ENCODE measurements at places on chromosomes 16 and 17.

DNA sequence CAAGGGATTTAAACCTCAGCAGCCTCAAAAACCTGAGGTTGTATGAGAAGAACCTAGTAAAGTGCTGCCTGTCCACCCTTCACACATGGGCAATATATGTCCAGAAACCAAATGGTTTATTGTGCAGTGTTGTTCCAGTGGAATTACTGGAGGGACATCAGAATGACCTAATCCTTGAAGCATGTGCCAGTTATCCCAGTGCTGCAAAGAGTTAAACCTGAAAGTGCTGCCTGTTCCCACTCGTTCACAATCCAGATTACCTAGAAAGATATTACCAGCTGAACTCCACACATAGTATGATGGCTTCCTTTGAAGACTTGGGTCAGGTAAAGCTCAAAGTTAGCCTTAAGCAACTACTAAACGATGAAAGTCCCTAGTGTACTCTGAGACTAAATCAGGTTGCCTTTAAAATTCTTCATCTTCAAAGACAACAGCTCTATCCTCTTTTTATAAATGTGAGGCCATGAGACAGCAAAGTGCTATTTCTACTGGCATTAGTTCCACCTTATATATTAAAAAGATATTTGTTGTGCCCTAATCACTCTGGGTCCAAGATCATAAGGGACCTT, 133.1 kb downstream of the SNX11 start:
- no peak for DNase-seq

GRCh38 chr17:57138956-57139576, 54.0 kb downstream of the AKAP1 start:
- no peak for DNase-seq

DNA sequence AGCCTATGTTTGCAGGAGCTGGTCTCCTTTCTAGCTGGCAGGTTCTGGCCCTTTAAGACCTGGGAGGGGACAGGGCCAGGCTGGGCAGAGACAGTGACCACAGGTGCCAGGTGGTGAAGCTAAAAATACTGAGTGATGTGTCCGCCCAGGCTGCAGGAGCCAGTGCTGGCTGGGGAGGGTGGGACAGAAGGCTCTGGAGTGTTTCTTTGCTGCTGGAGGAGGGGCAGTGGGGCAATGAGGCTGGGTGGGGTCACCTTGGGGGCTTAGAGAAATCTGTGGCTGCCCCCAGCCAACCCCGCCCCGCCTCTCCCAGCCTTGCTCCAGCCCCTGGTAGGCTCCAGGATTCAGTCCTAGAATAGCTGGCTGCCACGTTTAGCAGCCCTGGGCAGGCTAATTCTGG, 30.4 kb upstream of the SBK1 start:
- DNase-seq: no peak

DNA sequence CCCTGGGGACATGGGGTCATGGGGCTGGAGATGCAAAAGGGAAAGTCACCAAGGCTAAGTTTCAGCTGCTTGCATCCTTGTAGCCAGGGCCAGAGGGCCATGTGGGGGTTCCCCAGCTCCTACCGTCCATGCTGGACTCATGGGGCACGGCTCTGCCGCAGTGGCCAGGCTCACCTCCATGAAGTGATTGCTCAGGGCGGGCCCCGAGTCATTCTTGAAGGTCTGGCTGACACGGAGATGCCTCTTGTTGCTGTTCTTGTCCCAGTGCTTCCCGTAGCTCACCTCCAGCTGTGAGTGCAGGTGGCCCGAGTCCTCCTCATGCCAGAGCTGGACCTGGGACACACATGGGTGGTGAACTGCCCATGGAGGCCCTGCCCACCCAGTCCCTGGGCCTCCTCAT, 114.5 kb downstream of the RMI2 start:
- no peak for DNase-seq

- DNase-seq: no peak
Measured at GRCh38 chr16:17454162-17454730, 16.5 kb downstream of the XYLT1 start.

DNA sequence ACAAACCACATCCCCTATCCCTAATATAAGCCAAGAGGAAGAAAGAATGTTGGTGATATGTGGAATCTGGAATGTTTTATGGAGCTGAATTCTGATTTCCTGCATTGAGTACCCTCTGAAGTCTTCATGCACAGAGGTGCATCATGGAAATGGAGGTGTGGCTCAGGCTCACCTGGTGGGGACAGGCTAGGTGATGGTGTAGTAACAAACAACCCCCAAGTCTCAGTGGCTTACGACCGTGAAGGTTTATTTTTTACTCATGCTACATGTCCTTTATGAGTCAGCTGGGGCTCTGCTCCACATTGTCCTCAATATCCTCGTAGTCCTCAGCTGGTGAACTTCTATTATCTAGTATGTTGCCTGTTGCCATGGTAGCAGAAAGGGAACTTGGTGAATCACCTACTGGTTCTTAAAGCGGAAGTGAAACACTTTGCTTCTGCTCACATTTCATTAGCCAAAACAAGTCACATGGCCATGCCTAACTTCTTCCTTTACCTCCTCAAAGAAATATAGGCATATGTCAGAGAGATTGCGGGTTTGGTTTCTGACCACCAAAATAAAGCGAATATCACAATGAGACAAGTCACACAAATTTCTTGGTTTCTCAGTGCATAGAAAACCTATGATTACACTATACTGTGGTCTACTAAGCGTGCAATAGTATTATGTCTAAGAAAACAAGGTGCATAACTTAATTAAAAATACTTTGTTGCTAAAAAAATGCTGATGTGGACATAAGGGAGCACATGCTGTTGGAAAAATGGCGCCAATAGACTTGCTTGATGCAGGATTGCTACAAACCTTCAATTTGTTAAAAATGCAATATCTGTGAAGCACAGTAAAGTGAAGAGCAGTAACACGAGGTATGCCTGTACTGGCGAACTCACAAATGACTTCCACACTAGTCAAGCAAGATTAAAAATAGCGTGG, at the start of gene PMFBP1:
PMFBP1 (minus strand) TSS at position 51 of the 930 bp plus-strand sequence. CDS start 947 bp downstream, outside the sequence.
- peak; percentile 59 for DNase-seq

- no peak for DNase-seq
Measured at GRCh38 chr17:29140631-29141513, 39.3 kb downstream of the MYO18A start.

DNA sequence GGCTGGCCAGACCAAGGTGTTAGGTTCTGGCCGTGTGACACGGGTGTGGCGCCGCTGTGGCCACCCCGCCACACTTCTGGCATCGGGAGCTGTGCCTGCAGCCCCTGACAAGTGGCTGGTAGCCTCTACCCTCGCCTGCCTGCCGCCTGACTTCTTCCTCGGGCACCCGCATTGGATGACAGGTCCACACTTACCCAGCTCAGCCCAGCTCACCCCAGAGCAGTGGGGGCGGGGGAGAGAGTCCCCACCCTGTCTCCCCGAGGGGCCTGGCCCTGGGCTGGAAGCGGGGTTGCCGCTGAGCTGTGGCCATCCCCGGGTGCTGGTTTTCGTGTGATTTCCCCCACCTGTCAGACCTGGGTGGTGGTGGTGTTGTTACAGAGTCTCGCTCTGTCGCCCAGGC, 53.9 kb upstream of the ACSF3 start:
- DNase-seq: no peak

DNA sequence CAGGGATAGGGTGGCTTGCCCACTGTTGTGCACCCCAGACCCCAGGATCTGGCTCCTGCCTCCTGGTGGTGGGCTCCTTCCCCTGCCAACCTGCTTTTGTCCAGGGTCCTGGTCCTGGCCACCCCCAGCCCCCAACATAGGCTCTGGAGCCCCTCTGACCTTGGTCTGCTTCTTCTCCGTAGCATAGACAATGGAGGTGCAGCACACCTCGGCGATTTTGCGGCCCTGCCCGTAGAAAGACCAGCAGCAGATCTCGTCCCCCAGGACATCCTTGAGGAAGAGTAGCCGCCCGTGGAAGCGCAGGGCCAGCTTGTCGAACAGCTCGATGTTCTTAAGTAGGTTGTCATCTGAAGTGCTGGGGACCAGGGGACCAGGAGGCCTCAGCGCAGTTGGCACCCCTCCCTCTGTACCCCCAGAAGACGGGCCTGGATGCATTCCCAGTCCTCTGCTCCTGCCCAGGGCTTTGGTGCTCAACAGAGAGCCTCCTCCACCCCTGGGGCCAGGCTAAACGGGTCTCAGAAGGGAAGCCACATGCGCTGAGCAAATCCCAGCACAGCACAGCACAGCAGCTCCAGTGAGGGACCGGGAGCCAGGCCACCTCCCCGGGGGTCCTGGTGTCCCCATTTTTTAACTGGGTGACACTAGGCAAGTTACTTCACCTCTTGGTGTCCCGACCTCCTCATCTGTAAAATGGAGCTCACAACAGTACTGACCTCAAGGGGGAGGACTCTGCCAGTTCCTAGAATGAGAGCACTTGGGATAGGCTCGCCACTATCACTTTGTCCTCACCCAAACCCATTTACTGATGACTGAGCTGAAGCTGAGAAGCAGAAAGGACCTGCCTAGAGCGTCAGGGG, 10.8 kb downstream of the ASPHD1 start:
- no peak for DNase-seq

DNA sequence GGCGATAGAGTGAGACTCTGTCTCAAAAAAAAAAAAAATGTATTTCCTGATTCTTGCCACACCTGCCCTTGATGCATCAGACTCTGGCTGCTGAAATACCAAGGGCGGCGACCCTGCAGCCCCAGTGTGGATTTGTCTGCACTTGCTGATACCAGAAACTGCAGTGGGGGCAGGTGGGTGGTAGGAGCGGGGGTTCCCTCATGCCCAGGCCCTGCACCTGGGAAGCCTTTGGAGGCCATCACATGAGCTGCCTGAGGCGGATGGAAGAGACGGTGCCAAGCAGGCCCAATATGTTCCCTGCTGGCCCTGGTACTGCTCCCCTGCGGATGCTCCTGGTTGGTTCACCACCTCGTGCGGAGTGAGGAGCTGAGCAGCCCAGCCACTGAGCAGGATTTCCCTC, 50.6 kb downstream of the MARF1 start:
- no peak for DNase-seq

DNA sequence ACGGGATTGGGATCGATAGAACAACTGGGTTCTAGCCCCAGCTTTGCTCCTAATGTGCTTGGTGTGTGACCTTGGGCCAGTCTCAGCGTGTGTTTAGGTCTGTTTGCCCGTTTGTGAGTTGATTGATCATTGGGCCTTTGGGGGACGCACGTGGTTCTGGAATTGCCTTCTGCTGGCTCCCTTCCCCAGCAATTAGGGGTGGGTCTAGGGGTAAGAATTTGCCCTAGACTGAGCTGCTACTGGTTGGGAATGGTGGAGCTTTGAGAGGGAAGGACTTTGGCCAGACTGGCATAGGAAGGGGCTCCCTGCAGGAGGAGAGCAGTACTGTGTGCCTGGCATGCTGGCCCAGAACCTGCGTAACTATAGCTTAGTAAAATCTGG, 1.5 kb downstream of the SPNS2 start:
- DNase-seq: no peak

- DNase-seq: peak; percentile 77
Measured at GRCh38 chr17:75250009-75250471, 11.4 kb downstream of the GGA3 start.

- no peak for DNase-seq
Measured at GRCh38 chr16:88473666-88474534, 20.8 kb downstream of the ZFPM1 start.

DNA sequence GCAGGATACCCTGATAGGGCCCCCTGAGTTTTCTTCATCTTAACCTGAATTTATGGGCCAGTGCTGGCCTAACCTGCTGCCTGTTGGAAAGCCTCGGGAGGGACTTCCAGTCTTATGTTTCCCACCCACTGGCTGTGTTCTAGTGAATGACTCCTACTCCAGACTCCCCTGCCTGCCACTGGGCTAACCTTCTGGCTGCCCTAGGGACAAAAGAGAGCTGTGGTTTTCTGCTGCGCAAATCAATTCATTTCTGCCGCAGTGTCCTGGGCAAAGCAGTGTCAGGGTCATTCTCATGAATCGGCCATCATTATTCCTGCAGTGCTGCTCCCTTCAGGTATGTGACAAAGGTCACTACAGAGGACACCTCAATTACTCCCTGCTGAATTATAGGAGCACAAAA, 386.2 kb downstream of the UTP18 start:
- no peak for DNase-seq

GRCh38 chr17:29124925-29125273, 55.3 kb downstream of the MYO18A start:
- DNase-seq: no peak

DNA sequence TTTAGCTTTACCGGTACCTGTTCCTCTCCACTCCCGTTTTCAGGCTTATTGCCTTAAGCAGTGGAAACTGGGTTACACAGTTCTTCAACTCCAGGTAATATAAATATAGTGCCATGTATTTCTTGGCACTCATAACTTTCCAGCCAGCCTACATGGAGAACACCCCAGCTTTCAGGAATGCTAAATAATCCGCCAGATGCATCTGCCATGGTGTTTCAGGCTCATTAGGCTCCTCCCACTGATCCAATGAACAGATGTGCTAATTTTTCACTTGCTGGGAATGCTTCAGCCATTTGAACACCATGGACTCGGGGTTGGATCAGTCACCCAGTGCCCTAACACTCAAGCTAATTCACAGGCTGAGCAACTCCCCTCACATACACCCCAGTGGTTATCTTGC, 4.6 kb downstream of the ANKFN1 start:
- no peak for DNase-seq

GRCh38 chr17:44795928-44796327, 34.2 kb downstream of the GJC1 start:
- DNase-seq: no peak

GRCh38 chr17:11952610-11953009, 44.7 kb downstream of the ZNF18 start:
- no peak for DNase-seq

DNA sequence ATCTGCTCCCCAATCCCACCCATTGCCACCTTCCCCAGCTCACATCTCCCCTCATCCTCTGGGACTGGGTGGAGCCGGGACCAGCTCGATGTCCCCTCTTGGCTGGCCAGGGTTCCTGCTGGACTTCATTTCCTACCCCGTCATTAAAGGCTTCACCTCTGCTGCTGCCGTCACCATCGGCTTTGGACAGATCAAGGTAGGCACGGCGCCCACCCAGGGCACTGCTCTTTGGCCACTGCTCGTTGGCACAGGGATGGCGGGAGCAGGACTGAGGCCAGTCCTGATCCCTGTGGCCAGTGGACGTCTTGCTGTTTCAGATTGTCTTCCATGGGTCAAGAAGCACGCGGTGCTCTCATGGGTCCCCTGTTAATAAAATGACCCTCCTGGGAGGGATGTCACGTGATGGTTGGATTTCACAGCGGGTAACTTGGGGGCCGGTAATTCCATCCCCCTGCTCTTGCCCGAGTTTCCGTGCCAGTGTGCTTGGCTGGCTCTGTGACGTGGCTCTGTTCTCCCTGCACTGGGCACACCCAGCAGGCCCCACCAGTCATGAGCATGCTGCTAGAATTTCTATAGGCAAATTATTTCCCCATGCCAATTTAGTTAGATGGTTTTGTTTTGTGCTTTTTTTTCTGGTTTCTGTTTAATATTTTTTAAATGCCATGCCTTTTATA, 3.1 kb downstream of the SLC26A11 start:
- DNase-seq: no peak
